ENCODE measurements at places on chromosomes 6 and 20.
A peak's percentile ranks its signal among the peaks of the same experiment; 100 is the strongest.

- no peak for DNase-seq
Measured at GRCh38 chr20:13105864-13106457, 97.2 kb downstream of the SPTLC3 start.

GRCh38 chr6:24140591-24140990 lies 14.6 kb downstream of the NRSN1 start:
- no peak for DNase-seq

- no peak for DNase-seq
Measured at GRCh38 chr20:16292226-16292880, 280.9 kb downstream of the KIF16B start.

DNA sequence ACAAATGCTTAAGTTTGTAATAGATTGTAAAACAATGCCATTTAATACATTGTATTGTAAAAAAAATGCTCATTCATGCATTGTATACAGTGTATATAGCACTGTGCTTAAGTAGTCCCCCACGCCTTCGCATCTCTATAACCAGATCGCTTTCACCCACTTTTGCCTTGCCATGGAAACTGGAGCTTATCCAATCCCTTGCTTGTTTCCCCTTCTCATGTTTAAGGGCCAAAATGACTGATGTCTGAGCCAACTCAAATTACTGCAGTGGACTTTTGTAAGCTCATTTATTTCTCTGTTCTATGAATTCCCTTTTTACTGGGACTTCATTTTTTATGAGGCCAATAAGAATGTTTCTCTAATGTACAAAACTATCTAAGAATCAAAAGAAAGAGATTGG lies 730.9 kb upstream of the GJE1 start:
- no peak for DNase-seq

- no peak for DNase-seq
Measured at GRCh38 chr20:46438156-46438750, 31.8 kb upstream of the ELMO2 start.

DNA sequence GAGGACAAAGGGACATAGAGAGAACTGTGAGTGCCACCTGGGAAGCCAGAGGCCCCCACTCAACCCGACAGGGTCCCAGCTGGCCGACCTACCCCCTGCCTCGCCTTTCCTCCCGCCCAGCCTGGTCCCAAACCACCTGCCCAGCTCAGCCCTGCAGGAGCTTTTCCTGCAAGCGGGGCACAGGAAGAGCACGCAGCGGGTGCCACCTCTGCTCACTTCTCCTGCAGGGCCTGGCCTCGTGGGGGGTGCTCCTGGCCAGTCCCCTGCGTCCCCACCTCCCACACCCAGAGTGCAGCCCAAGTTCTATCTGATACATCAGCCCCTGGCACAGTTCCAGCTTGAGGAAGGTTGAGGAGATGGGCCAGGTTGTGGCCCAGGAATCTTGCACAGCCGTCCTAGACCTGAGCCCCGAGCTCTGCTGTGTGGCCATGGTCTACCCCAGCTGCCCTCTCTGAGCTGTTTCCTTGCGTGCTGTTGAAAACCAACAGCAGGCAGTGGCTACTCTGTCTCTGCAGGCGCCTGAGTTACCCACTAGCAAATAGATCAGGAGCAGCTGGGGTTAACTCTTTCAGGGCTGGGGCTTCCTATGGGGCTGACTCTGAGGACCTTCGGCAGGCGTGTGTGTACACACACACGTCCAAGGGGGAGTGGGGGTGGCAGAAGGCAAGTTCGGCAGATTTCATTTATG lies 1.7 kb downstream of the NECAB3 start:
- DNase-seq = no peak

GRCh38 chr6:49531774-49532569 lies 18.5 kb upstream of the C6orf141 start:
- DNase-seq = no peak

DNA sequence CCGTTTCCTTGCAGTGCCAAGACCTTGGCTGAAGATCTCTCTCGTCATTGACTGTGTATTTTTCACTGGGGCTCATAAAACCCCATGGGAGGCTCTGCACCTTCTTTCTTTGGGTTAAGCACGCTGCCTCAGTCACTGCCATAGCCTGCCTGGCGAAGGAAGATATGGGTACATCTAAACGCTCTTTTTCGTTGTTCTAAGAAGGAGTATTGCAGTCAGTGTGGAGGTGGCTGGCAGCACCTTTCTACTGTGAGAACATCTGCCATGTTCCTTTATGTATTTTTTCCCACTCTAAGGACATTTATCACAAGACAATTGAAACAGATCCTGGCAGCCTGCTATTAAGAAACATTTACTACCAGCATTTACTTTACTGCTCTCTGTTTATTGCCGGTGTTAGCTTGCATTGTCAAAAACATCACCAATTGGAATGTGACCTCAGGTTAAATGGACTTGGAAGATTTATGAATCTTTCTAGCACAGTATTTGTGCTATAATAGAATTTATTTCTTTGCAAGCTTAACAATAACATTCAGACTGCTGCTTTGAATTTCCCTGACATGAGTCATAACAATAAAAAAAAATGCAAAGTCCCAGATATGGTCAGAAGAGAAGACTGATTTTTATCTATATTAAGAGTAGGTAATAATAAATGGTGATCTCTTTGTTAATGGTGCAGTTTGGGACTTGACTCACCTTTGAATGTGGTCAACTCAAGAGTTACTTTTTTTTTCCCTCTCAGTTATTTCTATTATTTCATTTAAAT lies 62.2 kb upstream of the CLDN20 start:
- DNase-seq = no peak

DNA sequence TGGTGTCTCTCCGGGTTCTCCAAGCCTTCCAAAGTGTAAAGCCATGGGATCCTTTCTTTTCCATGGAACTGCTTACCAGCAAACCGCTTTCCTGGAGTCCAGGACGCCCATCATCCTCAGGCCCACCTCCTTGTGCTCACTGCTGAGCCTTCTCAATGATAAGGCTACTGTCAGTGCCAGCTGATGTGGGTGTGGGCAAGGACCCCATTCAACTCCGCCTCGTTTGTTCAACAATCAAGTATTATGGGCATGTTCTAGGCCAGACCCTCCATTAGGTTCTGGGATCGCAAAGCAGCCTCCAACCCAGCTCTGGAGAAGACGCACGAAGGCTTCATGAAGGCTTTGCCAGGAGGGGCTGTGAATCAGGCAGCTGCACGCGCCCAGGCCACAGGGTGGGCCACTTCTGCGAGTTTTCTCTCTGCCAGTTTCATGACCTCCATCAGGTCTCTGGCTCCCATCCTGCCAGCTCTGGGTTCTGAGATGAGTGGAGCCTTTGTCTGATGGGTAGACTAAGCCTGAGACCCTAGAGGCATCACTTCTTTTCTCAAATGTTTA lies 177.1 kb downstream of the MRPL14 start:
- peak; percentile 73 for DNase-seq

DNA sequence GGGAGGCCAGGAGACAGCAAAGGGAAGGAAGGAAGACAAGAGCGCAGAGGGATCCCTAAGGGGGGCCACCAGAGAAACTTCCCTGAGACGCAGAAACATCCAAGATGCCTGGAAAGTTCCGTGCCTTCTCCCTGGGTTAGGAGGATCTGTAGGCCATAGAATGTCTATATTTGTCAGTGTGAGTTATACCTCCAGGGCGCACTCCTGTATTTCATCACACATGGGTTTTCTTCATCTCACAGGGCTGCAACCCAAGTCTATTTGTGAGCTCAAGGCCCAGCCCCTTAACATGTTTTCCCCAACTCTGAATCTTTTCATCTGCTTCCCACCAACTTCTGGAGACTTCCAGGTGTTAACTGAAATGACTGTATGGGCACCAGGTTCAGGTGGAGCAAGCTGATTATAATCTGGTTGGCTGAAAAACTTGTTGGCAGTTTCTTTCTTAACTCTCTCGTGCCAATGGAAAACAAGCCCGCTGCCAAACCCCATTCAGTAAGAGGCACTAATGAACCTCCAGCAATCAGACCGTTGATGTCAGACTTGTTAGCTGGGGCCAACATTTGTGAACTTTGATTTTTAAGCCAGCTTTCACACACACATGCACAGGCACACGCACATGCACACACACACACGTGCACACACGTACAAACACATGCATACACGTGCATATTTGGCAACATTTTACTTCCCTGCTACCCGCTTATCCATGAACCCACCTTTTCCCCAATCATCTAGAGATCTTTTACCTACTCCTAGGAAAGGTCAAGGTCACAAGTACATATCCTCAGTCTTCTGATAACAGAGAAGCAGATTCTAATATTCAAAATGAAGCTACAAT lies 247.5 kb upstream of the GMDS start:
- no peak for DNase-seq

- DNase-seq = no peak
Measured at GRCh38 chr20:44388466-44389023, 33.0 kb downstream of the HNF4A start.

DNA sequence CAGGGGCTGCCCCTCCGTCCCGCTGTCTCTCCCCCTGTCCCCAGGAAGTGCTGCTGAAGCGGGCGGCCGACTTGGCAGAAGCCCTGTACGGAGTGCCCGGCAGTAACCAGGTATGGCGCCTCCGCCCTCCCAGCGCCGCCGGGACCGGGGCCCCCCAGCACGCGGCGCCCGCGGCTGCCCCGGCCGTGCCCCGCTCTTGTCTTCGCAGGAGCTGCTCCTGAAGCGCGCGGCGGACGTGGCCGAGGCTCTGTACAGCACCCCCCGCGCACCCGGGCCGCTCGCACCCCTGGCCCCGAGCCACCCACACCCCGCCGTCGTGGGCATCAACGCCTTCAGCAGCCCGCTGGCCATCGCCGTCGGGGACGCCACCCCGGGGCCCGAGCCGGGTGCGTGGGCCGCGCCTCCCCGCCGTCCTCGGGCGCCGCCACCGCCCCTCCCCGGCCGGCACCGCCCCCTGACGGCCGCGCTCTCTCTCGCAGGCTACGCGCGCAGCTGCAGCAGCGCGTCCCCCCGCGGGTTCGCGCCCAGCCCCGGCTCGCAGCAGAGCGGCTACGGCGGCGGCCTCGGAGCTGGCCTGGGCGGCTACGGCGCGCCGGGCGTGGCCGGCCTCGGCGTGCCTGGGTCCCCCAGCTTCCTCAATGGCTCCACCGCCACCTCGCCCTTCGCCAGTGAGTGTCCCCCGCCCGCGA lies 48.4 kb downstream of the CPXM1 start:
- no peak for DNase-seq

- DNase-seq = no peak
Measured at GRCh38 chr6:150403458-150404246, 34.8 kb downstream of the IYD start.

- DNase-seq = no peak
Measured at GRCh38 chr20:51126337-51126736, 103.4 kb upstream of the KCNG1 start.

DNA sequence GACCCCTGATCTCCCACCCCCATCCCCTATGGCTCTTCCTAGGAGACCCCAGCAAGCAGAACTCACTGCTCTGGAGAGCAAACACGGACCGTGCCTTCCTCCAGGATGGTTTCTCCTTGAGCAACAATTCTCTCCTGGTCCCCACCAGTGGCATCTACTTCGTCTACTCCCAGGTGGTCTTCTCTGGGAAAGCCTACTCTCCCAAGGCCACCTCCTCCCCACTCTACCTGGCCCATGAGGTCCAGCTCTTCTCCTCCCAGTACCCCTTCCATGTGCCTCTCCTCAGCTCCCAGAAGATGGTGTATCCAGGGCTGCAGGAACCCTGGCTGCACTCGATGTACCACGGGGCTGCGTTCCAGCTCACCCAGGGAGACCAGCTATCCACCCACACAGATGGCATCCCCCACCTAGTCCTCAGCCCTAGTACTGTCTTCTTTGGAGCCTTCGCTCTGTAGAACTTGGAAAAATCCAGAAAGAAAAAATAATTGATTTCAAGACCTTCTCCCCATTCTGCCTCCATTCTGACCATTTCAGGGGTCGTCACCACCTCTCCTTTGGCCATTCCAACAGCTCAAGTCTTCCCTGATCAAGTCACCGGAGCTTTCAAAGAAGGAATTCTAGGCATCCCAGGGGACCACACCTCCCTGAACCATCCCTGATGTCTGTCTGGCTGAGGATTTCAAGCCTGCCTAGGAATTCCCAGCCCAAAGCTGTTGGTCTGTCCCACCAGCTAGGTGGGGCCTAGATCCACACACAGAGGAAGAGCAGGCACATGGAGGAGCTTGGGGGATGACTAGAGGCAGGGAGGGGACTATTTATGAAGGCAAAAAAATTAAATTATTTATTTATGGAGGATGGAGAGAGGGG lies 1.4 kb downstream of the LTA start:
- no peak for DNase-seq

DNA sequence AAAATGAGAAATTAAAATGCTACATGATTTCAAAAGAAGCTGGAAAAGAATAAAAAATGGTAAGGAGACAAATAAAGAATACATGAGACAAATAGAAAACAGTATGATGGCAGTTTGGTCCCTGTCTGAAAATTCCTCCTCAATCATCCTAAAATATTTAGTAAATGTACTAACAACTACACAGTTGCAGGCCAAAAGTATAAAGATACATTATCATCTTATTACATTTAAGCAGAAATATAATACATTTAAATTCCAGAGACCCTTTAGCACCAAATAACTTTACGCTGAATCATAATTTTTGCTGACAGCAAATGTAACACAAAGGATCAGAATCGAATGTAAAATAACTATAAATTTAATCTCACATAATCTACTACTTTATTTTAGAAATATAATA lies 4.4 kb downstream of the HMGCLL1 start:
- DNase-seq = no peak
